ENCODE measurements at places on chromosomes 3 and 15.

- no peak for DNase-seq
Observed at GRCh38 chr15:50800715-50801114, 35.2 kb upstream of the SPPL2A start.

DNA sequence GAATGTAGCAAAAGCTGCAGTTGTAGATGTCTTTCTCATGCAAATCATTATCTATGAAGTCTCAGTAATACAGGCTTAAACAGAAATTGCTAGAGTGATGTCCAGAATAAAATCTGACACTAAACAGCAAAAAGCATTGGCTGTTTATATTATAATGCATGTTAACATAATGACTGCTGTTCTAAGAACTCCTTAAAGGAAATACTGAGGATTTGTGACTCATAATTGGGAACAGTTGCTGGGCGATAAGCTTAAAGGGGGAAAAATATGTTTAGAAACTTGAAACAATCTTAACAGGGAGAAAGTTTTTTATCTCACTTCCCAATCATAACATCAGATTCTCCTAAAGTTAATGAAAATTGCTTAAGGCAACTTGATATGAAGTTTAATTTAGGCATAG, 17.5 kb downstream of the TIPARP start:
- no peak for DNase-seq

DNA sequence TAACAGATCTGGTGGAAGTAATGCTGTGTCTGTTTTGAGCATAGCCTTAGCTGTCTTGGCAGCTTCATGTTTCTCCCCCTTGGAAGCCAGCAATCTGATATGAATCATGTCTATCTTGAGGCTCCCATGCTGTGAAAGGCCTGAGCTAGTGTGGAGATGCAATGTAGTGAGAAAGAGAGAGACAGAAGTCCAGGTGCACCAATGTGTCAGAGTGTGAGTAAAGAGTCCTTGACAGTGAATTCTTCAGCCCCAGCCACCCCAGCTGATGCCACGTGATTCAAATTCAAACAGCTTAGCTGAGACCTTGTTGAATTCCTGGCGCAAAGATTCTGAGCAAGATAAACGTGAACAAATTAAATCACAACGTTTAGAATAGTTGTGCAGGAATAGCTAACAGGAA, 704.2 kb downstream of the EDEM1 start:
- no peak for DNase-seq

DNA sequence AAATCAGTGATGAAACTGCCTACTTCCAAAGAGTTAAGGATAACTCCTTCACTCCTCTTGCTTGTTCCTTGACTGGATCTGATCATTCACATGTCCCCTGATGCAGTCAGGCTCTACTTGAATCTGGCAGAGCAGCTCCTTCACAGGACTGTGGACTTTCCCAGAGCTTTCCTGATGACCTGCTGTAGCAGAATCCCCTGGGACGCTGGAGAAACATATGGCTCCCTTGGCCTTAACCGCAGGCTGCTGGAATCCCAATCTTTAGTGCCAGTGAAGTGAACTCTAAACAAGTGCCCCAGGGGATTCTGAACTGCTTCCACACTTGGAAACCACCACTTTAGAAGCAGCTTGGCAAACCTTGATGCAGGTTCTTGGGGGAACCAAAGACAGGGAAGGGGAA, 217.8 kb downstream of the CHST2 start:
- DNase-seq: no peak

- DNase-seq: no peak
Observed at GRCh38 chr3:105620236-105620635, 248.6 kb downstream of the CBLB start.

GRCh38 chr3:8324747-8325146, 176.9 kb upstream of the LMCD1 start:
- peak; percentile 14 for DNase-seq

GRCh38 chr3:38630606-38631005, 18.9 kb downstream of the SCN5A start:
- DNase-seq: no peak

DNA sequence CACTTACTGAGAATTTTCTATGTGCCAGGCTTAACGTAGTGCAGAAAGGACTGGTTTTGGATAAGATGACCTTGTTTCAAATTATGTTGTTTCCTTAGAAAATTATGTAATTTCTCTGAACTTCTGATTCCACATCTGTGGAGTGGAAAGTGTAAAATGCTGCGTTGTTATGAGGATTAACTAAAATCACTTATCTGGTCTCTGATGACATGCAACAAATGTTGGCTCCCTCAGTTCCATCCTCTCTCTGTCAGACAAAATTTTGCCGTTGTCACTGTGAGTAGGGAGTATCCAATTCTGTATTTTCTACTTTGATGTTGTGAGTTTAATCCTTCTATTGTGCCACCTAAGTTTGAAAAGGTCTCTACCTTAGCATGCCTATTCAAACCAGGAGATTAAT, 175.5 kb downstream of the KCNMB2 start:
- DNase-seq: no peak

GRCh38 chr3:169505577-169506230, 157.8 kb downstream of the MECOM start:
- no peak for DNase-seq

DNA sequence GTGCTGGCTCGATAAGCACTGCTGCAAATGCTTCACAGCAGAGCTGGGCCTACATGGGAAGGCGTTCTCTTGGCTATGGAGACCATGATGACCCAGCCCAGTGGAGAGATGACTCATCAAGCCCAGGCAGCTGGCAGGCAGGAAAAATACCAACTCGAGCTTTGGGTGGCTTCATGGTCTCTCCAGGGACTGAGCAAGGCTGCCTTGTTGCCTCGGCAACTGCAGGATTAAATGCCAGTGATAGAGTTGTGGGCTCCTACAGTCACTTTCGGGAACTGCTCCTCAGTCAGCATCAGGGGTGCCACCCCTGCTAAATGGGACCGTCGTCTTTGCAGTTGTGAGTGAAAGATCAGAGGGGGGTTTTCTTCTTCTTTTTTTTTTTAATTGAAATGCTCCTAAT, 54.6 kb upstream of the MYZAP start:
- no peak for DNase-seq

- DNase-seq: peak; percentile 46
Observed at GRCh38 chr3:105334138-105334882, 32.4 kb upstream of the ALCAM start.

- DNase-seq: peak; percentile 69
Observed at GRCh38 chr3:38453075-38453912, at the start of gene ACVR2B. Gene ACVR2B (plus strand): TSS chr3:38453890. CDS start chr3:38454323, 433 bp downstream.

DNA sequence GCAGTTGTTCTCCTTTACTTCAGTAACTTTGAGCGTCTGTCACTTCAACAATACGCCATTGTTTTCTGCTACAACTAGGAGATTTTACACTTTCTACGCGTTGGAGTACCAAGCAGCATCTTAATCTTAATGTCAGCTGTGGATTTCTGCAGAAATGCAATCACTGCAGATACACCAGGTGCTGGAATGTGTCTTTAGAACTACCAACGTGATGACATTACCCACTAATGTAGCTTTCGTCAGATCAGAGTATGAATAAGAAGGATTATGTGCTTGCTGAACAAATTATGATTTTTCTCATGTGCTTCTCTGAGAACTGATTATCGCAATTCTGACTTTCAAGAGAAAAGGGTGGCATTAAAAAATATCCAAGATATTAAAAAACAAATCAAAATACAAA, 77.5 kb upstream of the CNTN3 start:
- DNase-seq: no peak

GRCh38 chr3:145807990-145808389, 353.0 kb downstream of the PLOD2 start:
- DNase-seq: no peak

GRCh38 chr15:59189241-59189640, 17.4 kb upstream of the LDHAL6B start:
- DNase-seq: no peak

DNA sequence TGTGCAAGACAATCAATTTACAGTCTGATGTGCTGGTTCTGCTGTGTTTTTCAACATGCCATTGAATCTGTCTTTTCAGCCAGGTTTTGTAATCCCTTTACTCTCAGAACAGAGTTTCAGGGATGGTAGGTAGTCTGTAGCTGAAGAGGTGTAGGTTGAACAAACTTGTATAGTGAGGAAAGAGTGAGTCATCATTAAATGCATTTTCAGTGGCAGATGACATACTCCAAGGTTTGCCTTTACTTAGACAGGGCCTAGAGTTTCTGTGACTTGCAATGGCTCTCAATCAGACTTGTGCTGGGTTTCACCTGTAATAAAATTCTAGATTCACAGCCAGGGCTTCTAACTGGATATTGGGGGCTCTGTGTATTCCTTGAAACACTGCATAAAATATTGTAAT, 94.6 kb downstream of the CYP19A1 start:
- DNase-seq: peak; percentile 54

- no peak for DNase-seq
Observed at GRCh38 chr15:70037292-70037640, 60.5 kb downstream of the TLE3 start.

DNA sequence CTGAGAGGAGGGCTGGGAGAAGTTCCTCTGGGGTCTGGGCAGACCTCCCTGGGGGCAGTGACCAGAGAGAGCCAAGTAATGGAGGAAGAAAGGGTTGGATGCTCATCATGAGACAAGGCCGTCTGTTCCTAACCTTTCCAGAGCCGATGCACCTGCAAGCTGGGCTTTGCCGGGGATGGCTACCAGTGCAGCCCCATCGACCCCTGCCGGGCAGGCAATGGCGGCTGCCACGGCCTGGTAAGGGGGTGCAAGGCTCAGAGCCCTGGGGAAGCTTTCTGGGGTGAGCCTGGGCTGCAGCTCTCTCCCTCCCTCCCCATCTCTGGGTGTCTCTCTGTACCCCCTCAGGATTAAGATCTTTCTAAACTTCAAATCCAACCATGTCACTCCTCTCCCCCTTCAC, 16.4 kb downstream of the STAB1 start:
- no peak for DNase-seq
